Omental fat pad (tissue), 4 donors: ENCODE measurements at places on chromosomes 12 and 14.

- DNase-seq = no peak
Measured at GRCh38 chr12:49798934-49799333, 29.3 kb downstream of the NCKAP5L start.

DNA sequence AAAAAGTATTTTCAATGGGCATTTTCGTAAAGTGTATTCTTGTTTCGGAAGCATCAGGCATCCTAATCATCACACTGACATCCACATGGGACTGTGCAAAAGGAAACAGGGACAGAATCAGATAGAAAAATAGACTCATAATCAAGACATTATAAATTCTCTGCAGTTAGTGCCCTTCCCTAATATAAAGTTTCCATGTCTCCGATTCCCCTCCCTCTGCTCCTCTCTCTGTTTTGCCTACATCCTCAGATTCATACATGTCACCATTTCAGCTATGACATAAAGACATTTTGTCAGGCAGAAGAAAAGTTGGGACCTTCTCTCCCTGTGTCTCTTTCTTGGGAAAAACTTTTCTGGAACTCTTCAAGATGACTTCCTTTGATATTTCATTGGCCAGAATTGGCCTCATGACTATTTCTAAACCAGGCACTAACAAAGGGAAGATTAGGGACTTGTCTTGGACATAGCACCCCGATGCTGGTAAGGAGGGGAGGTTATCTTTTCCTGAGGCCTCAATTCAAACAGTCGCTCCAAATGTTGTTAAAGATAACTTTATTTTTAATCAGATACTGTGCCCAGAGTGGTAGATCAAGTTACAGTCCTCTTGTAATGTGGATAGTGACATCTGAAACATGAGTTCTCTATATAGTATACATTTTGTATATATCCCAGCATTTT, 212.1 kb upstream of the BTG1 start:
- no peak for DNase-seq

DNA sequence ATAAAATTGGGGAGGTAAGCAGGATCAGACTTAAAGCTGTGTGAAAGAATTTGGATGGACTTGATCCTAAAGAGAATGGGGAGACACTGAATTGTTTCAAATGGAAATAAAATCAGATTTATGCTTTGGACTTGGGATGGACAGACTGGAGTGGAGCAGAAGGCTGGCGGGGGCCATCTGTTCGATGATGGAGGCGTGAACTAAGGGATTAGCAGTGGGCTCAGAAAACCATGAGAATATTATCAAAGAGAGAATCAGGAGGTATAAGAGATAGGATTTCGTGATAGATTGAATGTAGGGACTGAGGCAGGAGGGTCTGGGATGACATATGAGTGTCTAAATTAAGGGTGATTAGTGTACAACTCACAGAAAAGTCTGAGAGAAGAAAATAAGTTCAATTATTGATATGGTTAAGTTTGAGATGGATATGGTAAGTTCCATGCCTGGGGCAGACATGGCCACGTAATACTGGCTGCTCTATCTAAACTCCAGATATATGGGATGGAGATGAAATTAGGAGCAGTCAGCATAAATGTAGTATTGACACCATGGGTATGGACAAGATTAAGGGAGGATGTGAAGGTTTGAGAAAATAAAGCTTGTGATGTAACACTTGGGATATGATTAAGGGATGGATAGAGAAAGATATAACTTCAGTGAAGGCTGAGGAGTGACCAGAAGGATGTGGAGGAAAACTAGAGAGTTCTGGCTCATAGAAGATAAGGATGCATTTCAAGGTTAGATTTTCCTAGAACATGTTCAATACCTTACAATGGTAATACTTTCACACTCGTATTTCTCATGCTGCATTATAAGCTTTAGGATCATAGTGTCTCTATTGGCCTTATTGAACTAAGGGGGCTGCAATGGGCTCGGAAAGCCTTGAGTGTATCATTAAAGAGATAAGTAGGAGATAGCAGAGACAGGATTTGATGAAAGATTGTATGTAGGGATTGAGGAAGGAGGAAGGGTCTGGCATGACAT, 1.0 kb upstream of the TSSK4 start:
- no peak for DNase-seq

DNA sequence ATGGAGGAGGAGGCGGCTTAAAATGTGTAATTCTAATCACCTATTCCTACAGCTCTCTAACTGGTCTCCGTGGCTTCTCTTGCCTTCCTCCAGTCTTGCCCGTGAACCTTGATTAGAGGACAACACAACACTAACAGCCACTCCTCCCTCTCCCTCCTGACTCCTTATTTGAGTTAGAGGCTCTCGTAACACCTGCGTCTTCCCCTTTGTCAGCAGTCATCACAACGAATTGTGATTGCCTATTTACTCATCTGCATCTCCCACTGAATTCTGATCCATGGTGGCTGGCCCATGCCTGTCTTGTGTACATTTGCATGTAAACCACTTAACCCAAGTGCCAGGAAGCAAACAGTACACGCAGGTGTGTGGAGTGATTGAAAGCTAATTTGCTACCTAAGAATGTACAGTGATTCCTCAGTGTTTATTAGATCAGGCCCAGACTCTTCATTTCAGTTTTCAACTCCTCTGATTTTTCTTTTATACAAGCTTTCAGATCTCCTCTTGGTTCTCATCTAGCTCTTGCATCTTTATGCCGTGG, 154.5 kb downstream of the MON2 start:
- DNase-seq = no peak

DNA sequence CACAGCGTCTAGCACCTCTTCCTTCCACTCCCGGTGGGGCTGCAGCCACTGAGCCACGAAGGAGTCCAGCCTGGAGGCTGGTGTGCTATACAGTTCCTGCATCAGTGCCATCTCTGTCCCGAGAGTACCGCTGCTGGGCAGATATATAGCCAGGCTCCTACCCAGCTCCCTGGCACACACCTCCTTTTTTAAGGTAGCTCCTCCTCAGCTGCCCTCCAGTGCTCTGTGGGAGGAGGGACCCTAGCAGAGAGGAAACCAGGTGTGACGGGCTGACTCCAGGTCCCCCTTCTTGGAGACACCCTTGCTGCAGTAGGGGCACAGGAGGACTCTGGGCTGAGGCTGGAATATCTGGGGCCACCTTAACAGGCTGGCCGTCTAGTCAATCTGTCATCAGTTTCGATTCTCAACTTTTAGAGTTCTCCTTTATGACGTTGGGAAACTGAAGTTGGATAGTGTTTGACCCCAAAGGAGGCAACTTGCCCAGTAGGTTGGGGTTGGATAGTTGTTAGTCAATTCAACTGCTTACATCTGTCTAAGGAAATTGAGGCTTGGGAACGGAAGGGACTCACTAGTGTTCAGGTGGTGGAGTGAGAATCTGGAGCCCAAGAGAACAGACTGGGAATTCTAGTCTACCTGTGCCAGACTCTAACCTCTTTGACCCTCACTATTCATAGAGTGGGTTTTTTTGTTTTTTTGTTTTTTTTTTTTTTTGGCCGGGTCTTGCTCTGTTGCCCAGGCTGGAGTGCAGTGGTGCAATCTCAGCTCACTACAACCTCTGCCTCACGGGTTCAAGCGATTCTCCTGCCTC, at the start of gene OASL:
OASL (minus strand) TSS at position 386 of the 808 bp plus-strand sequence; CDS start at position 111, 275 bp downstream.
- DNase-seq = no peak

GRCh38 chr14:98906123-98906995, 365.6 kb downstream of the BCL11B start:
- no peak for DNase-seq

GRCh38 chr12:7542046-7542445, 38.5 kb upstream of the CD163 start:
- no peak for DNase-seq

GRCh38 chr14:68592948-68593556, 199.8 kb downstream of the ZFP36L1 start:
- DNase-seq = no peak

- DNase-seq = no peak
Measured at GRCh38 chr14:89060191-89060590, 235.7 kb downstream of the TTC8 start.

DNA sequence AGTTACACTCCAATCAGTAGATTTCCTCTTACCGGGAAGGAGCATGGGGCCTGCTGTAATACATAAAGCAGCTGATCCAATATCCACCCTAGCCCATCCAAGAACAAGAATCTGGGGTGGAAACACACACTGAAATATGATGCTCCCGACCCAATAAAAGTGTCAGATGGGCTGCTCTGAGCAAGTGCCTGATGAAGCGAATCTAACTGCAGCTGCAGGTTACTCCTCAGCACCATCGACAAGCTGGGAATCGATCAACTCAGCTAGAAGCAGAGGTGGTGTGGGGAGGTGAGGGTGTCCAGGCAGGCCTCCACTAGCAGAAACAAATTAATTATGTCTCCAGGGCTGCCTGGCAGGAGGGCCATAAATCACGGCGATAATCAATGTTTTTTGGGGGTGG, 64.0 kb upstream of the WSCD2 start:
- no peak for DNase-seq

GRCh38 chr12:107684029-107684795, 1.4 kb upstream of the PWP1 start:
- no peak for DNase-seq

GRCh38 chr12:56461235-56462159, 6.9 kb upstream of the SPRYD4 start:
- DNase-seq = no peak

DNA sequence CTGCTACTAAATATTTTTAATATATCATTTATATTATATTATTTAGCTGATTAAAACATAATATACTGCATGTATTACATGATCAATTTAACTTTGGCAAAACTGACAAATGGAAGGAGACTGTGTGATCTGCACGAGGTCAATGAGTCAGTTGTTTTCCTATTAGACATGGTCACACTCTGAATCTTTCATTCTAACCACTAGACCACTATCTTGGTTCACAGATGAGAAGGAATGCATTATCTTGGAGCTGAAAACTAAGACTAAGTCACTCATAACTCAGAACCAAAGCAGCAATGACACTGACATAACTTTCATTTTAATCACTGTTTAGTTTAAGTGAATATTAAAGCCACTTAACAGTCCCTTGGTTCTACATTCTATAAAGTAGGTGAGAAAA, 37.4 kb downstream of the GNPTAB start:
- no peak for DNase-seq

GRCh38 chr12:44654646-44655639, 221.2 kb downstream of the NELL2 start:
- DNase-seq = no peak

DNA sequence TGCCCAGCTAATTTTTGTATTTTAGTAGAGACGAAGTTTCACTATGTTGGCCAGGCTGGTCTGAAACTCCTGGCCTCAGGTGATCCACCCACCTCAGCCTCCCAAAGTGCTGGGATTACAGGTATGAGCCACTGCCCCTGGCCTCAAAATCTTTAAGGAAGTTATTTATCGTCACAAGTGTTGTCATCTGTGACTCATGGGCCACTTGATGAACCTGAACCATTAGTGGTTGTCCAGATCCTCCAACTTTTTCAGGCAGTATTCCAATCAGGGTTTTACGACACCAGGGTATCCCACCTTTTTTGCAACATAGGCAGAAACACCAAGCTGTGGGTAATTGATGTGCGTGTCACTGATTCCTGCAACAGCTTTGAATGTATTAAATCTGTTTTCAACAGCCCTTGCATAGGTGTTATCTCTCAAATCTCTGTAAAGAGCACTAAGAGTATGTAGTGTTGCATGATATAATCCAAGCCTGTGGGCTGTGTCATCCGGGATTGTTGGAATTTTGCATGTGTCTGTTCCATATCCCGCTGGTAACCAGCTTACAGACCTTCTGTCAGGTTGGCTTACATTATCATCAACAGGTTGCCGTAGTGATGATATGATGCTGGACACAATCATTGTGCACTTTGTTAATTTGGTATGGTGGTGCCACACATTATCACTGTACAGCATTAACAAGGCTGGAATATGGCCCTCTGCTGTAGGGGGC, 79.3 kb upstream of the SCN8A start:
- DNase-seq = no peak

GRCh38 chr14:91409928-91410718, 7.5 kb downstream of the CCDC88C start:
- DNase-seq = no peak

DNA sequence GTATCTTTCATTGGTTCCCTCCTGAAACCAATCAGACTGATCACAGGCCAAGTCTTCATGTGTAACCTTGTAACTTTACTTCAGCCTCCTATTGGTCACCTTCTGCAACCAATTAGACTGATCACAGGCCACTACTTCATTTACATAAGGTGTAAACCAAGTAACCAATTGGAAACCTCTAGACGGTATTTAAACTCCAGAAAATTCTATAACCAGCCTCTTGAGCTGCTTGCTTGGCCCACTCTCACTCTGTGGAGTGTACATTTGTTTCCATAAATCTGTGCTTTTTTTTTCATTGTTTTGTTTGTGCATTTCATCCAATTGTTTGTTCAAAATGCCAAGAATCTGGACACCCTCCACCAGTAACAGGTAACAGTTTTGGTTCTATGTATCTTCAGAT, 47.5 kb downstream of the EIF2S3B start:
- DNase-seq = no peak

DNA sequence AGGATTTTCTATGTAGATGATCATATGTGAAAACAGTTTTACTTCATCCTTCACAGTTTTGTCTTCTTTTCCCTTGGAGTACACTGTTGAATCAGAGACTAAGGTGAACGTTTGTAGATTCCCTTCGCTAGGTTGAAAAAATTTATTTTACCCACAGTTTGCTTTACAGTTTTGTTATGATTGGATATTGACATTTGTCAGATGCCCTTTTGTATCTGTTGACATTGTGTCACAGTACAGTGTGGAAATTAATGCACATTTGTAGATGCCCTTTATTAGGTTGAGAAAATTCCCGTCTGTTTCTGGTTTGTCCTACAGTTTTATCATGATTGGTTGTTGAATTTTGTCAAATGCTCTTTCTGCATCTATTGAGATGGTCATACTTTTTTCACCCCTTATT, 13.3 kb downstream of the G2E3 start:
- no peak for DNase-seq
